Erythroblast (primary cell): ENCODE measurements at places on chromosomes 12 and 14.

DNA sequence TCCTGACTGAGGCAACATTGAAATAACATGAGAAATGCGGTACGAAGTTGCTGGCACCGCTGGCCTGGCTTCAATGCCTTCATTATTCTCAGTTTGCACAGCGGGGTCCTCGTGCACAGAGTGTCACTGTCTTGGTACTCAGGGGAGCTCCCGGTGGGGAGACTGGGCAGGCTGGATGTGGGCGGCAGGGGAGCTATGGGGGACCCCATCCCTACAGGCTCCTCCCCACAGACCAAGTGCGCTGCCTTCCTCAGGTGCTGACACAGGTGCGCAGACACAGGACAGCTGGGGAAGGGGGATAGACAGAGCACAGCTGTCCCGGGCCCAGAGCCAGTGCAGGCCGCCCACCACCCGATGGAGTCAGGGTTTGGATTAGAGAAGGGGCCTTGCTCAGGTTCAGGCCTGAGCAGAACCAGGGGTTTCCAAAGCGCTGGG lies 270.1 kb downstream of the ADGRD1 start:
- DNase-seq = no peak

GRCh38 chr14:58718226-58719205 lies 80.8 kb downstream of the DACT1 start:
- no peak for DNase-seq

GRCh38 chr14:72663076-72663487 lies 230.8 kb downstream of the DPF3 start:
- no peak for DNase-seq

DNA sequence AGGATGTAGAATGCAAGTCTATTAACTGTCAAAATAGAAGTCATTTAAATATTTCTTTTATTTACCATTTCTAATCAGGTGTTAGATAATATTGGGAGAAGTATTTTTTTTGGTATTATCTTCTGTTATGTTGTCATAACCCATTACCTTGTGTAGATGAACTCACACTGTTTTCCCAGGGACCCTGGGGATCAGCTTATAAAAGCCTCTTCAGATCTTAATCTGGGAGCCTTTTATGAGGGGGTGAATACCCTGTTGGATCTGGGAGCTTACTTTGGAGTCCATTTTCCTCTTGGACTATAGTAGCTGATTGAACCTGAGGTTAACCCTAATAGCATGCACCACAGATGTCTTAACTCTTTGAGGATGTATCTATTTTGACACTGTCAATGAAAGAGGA lies 176.3 kb upstream of the ATP2B1 start:
- DNase-seq = no peak

GRCh38 chr12:30973830-30974229 lies 47.3 kb downstream of the TSPAN11 start:
- no peak for DNase-seq

GRCh38 chr14:61512026-61512834 lies 183.1 kb upstream of the HIF1A start:
- no peak for DNase-seq

GRCh38 chr12:95789126-95790032 lies 1.2 kb downstream of the NTN4 start:
- no peak for DNase-seq

GRCh38 chr14:22419620-22420019 lies 169.4 kb downstream of the DAD1 start:
- no peak for DNase-seq

- DNase-seq = no peak
Measured at GRCh38 chr12:89709995-89710872, 1.6 kb upstream of the ATP2B1 start.

- no peak for DNase-seq
Measured at GRCh38 chr12:2378835-2379330, 326.1 kb downstream of the CACNA1C start.
